SK-N-MC (cell line): ENCODE measurements at places on chromosomes 16 and 17.

GRCh38 chr17:2239882-2240430, 63.6 kb downstream of the SMG6 start:
- DNase-seq = no peak

DNA sequence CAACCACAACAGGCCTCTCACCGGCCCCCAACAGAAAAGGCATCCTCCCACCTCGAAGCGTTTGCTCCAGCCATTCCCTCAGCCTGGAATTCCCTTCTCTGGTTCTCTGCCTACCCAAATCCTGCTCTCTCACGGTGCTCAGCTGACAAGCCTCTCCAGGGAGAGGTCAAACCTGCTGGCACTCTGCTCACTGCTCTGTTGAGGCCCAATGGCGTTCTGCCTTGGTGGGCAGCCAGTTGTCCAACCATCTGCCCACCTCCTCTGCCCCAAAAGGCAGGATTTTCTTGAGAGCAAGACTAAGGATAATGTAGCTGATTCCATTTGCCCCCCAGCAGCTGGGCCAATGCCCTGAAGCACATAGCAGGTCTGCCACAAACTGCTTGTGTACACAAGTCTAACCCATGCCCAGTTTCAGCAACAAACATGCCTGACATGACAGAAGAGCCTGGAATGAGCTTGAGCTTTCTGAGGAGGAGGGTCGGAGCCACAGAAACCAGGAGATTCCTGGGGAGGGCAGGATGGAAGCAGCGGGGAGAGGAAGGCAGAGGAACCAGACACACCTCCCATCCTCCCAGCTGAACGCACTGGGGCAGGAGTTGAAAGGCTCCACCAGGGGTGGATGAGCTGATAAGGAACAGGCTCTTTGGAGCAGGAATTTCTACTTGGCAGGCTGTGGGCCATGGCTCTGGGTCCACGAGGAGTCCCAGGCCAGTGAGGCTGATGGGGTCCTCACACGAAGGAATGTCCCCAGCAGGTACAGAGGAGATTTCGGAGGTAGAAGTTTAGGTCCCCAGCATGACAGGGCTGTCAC, 23.9 kb downstream of the ARHGAP27 start:
- no peak for DNase-seq

- DNase-seq = no peak
Measured at GRCh38 chr16:59470556-59470955, 736.4 kb upstream of the GOT2 start.

- no peak for DNase-seq
Measured at GRCh38 chr16:2490190-2491105, 15.5 kb downstream of the TBC1D24 start.

DNA sequence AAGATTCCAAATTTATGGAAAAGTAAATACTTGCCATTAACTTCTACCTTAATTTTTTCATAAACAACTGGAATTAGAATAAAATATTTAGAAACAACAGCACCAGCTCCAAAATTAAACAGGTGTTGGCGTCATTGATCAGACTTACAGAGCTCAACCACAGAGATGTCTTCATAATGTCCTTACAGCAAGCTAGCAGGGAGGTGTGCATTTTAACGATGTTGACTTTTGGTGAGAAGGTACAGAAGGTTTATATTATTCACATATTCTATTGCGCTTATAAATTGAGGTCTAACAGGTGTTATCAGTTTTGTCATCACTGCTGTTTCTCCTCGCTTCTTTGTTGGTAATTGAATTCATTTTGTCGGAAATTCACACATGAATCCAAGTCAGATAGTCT, 226.2 kb upstream of the CA10 start:
- no peak for DNase-seq

GRCh38 chr17:80126449-80126715, 20.5 kb downstream of the EIF4A3 start:
- no peak for DNase-seq

DNA sequence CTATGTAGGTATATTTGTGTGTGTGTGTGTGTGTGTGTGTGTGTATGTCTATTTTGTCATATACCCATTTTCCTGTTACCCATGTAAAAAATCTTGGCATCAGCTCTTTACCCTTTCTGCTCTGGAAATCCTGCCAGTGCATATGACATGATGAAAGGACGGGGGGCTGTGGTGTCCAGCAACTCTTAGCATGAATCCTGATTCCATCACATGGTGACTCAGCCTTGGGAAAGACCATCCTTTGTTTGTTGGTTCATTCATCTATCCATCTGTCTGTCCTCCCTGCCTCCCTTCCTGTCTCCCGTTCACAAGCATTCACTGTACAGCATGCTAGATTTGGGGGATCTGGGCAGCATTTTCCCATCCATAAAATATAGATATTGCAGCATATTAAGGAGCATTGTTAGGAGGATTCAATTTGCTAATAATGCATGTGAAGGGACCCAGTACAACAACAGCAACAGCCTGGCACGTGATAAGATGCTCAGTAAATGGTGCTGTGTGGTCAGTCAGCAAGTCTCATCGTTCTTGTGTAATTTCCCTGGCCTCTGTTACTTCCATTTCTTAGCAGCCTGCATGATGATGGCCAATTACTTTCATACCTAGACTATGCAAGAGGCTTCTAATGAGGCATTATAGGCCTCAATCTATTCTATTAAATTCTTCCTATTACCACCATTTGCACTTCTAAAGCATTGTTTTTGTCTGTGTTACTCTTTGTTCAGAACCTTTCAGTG, 191.0 kb downstream of the PRKCA start:
- DNase-seq = no peak

GRCh38 chr17:18992454-18993130, 12.0 kb downstream of the FAM83G start:
- DNase-seq = no peak

GRCh38 chr17:8056232-8056975, 17.5 kb downstream of the ALOX15B start:
- DNase-seq = no peak

GRCh38 chr16:87420026-87421002, 28.2 kb downstream of the MAP1LC3B start:
- no peak for DNase-seq

GRCh38 chr16:10835281-10835931, 16.8 kb upstream of the TVP23A start:
- DNase-seq = no peak
